Stimulated activated CD8-positive, alpha-beta memory T cell treated with anti-CD3 and anti-CD28 coated beads, Interleukin-15, amount 100 ng/mL, for 24 hours (primary cell): ENCODE measurements at places on chromosomes 1 and 21.

GRCh38 chr1:24383381-24383940, 30.1 kb downstream of the STPG1 start:
- no peak for DNase-seq

GRCh38 chr21:25513810-25514209, 93.5 kb downstream of the MRPL39 start:
- DNase-seq: no peak

- DNase-seq: no peak
Observed at GRCh38 chr1:9753121-9753531, 70.6 kb downstream of the CLSTN1 start.

DNA sequence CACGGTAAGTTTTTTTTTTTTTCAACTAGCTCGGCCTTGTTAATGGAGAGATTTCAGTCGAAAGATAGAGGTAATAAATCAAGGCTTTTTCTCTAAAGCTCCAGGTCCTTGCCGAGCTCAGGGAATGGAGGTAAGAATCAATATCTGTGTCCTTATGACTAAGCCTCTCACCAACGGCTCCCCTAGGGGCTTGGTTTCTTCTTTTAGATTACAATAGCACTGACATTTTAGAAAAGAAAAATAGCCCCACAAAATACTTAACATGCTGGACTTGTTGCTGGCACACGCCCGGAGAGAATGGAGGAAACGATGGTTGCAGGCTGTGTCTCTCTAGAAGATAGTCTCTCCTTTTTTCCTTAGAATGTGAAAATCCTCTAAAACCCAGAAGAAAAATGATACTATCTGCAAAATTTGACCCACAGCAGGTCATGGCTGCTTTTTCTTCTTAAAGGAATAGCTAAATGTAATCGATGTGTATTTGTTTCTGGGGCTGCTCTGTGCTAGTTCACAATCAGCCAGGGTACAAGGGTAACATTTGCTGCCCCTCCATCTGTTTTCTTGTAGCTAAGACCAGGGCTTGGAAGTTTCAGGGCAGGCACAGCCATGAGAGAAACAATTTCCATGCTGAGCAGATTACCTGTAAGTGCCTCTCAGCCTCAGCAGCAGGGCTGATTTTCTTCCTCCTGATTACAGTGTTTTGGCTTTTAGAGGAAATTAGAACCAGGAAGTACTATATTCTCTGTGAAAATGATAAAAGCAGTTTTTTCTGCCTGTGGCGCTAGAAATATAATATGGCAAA, 86.2 kb upstream of the GNG12 start:
- no peak for DNase-seq

GRCh38 chr1:58981392-58981791, 197.5 kb upstream of the JUN start:
- no peak for DNase-seq

GRCh38 chr1:110760321-110760720, 85.6 kb upstream of the KCNA3 start:
- no peak for DNase-seq

- DNase-seq: no peak
Observed at GRCh38 chr1:75438355-75438754, 172.6 kb downstream of the SLC44A5 start.

GRCh38 chr21:46295177-46295770, 9.1 kb downstream of the YBEY start:
- DNase-seq: no peak

GRCh38 chr1:168736520-168736919, 7.5 kb upstream of the DPT start:
- DNase-seq: no peak

GRCh38 chr21:14245711-14246110, 29.8 kb downstream of the RBM11 start:
- no peak for DNase-seq

GRCh38 chr1:229192853-229193252, 78.1 kb upstream of the RAB4A start:
- DNase-seq: no peak

GRCh38 chr1:52460694-52461093, 56.3 kb downstream of the PRPF38A start:
- DNase-seq: no peak

DNA sequence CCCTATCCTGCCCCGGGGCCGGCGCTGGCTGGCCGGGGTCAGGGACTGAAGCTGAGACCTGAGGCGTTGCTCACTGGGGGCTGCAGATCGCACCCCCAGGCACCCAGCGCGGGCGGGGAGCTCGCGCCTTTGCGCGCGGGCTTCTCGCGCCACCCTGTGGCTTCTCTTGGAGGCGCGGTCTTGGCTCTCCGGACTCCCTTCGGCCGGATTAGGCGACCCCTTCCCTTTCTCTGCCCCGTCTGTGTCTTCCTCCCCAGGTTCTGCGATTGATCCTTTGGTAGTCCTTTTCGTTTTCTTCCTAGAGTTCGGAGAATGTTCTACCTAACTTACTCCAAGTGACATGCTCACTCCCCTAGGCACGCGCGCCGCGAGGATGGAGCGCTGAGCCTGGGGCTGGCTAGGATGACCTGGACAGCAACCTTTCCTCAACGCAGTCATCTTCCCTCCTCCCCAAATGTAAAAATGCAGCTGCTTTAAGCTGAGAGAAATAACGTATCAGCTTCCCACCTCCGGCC, 495 bp upstream of the NTRK1 start:
- peak; percentile 39 for DNase-seq
